Suppressor macrophage treated with lipopolysaccharide for 4 hours (primary cell): ENCODE measurements at places on chromosomes 2 and 18.

DNA sequence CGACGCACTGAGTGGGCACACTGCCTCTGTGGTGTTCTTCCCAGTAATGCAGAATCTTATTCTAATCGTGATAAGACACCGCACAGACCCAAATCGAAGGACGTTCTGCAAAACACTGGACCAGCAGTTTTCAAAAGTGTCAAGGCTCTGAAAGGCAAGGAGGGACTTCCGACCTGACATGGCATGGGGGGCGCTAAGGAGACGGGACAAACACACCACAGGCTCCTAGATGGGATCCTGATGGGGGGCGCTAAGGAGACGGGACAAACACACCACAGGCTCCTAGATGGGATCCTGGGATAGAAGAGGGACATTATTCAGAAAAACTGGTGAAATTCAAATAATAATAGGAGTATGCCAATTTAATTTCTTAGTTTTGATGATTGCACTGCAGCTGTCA is 191.4 kb downstream of the LDLRAD4 start:
- no peak for DNase-seq

- peak; percentile 15 for DNase-seq
These were observed 402.6 kb downstream of the ALK start for GRCh38 chr2:29518646-29519337.

DNA sequence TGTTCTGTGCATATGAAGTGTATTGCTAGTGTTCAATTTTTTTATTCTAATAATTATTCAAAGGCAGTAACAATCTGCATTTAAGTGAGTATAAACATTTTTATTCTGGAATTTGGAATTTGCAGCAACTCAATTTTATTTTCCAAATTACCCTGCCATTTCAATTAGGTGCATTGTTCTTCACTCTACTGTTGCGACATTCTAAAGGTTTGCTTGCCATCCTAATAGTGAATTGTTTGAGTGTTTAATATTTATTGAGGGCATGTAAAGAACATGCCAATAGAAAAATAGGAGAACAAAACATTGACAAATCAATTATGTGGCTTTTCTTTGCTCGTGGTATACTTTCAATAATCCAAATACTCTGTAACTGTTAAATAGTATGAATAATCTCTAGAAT is 18.0 kb downstream of the MEIS1 start:
- no peak for DNase-seq

- DNase-seq: peak; percentile 79
These were observed 49.9 kb upstream of the RTN4 start for GRCh38 chr2:55099878-55100820.

DNA sequence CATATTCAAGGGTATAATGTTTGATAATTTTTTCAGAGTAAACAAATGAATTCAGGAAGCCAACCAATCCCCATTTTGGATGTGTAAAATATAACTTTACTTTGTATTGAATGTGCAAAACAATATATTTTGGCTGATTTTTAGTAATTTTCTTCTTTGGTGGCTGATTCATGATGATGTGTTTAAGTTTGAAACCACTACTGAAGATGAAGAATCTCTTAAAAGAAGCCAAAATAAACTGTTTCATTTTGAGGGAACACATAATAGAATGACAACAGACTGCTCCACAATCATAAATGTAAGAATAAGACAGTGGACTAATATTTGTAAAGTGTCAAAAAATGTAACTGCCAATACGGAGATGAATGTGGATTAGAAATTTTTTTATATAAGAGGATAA is 52.5 kb upstream of the TRIM43 start:
- DNase-seq: no peak

GRCh38 chr2:229980431-229981184 is 58.3 kb downstream of the FBXO36 start:
- DNase-seq: peak; percentile 25

- no peak for DNase-seq
These were observed 4.3 kb downstream of the SEPTIN10 start for GRCh38 chr2:109609352-109610024.

DNA sequence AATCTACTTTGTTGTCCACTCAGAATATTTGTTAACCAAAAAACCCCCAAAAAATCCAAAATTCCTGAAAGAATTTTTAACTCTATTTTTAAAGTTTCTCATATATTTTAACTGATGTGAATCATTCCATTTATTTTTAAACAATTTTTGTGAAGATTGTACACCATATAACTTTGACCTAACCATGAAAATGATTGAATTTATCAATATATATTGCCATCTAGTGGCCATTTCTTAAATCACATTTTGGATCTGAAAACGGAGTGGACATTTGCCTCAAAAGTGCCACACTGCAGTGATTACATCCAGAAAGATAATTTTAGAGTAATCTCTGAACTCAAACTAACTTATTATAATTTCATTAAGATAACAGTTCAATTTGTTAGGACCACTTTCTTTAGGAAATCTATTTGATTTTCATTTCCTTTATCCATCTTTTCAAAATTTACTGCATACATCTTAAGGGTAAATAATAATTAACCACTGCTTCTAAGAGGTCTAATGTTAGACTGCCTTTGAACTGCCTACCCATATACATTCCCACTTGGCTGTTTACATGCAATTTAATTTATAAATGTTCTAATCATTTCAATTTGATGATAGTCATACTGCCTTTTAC is 71.1 kb downstream of the DSC3 start:
- DNase-seq: peak; percentile 64

DNA sequence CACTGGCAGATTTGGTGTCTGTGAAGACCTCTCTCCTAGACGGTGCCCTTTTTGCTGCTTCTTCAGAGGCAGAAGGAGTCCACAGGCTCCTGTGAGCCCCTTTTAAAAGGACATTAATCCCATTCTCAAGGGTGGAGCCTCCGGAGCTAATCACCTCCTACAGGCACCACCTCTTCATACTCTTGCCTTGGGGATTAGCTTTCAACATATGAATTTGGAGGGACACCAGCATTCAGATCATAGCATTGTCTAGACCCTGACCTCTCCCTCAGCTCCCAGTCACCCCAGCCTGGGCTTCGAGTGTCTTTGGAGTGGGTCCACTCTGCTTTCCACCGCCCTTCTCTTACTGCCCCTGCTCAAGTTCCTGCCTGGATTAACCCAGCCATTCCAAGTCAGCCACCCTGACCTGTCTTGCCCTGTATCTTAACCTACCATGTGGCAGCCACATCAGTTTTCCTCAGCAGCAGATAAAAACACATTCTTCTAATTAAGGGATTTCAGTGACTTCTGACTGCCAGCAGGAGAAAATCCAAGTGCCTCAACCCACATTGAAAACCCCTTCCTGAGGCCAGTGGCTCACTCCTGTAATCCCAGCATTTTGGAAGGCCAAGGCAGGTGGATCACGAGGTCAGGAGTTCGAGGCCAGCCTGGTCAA is 6.1 kb upstream of the NCL start:
- no peak for DNase-seq

- DNase-seq: no peak
These were observed 220.1 kb downstream of the IRS1 start for GRCh38 chr2:226579519-226579918.

- DNase-seq: no peak
These were observed 69.3 kb downstream of the MAPK4 start for GRCh38 chr18:50629148-50629631.

DNA sequence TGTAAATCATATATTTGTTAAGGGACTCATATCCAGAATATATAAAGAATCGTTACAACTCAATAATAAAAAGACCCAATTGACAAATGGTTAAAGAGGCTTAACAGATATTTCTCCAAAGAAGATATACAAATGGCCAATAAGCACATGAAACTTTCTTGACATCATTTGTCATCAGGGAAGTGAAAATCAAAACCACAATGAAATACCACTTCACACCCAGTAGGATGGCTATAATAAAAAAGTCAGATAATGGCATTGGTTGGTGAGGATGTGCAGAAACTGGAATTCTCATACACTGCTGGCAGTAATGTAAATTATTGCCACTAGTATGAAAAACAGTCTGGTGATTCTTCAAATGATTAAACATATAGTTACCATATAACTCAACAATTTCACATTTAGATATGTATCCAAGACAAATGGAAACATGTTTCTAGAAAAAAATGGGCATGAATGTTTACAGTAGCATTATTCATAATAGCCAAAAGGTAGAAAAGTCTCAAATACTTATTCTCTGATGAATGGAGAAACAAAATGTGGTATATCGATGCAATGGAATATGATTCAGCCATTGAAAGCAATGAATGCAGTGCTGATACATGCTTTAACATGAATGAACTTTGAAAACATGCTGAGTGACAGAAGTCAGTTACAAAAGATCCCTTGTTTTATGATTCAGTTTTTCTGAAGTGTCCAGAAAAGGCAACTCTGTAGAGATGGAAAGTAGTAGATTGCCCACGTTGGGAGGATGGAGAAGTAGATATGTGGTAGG is 304.6 kb upstream of the ZEB2 start:
- peak; percentile 63 for DNase-seq

DNA sequence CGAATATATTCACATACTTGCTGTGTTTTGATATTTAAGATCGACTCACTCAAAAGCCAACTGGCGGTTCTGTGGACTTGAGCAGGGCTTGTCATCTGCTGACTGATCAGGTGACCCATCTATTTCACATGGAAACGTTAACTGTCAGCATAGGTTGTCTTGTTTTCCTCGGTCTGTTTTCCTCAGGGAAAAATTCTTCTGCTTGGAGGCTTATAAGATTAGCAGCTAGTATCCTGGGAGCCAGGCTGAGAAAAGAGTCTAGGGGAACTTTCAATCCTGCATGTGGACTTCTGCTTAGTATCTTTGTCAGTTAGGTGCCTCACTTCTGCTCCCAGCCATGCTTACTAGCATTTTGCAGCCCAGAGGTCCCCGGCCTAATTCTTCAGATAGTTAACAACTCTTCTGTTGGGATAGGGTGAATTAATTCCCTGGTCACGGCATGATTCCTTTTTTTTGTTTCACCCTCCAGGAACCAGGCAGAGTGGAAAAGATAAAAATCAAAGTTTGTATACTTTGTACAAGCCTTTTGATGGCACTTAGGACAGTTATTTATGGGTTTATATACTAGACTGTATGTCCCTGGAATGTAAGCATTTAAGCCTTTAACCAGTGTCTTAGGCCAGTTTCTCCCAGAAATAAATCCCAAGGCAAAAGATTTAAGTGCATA is 226.0 kb downstream of the GULP1 start:
- DNase-seq: no peak

GRCh38 chr18:10995550-10995949 is 153.8 kb downstream of the PIEZO2 start:
- no peak for DNase-seq

GRCh38 chr2:67318031-67318430 is 79.1 kb upstream of the ETAA1 start:
- DNase-seq: no peak

- no peak for DNase-seq
These were observed 772.2 kb downstream of the SUCLG1 start for GRCh38 chr2:83686863-83687262.

DNA sequence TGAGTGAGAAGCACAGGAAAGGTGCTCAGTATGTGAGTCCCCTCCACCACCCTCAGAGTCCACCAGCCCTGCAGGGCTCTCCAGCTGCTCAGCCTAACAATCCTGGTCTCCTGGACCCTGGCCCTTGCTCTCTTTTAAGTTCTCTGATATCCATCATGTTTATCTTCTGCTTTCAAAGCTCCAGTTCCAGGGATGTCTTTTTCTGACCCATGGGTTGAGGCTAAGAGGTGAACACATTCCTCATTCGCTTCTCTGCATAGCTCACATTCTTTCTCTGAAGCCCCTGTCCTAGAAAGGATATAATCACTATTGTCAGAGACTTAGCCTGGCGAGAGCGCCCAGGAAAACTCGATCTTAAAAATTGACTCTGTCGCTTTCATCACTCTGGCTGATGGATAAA is 86.4 kb downstream of the ARL4C start:
- DNase-seq: no peak

GRCh38 chr2:68238955-68239822 is 13.1 kb downstream of the PPP3R1 start:
- no peak for DNase-seq

DNA sequence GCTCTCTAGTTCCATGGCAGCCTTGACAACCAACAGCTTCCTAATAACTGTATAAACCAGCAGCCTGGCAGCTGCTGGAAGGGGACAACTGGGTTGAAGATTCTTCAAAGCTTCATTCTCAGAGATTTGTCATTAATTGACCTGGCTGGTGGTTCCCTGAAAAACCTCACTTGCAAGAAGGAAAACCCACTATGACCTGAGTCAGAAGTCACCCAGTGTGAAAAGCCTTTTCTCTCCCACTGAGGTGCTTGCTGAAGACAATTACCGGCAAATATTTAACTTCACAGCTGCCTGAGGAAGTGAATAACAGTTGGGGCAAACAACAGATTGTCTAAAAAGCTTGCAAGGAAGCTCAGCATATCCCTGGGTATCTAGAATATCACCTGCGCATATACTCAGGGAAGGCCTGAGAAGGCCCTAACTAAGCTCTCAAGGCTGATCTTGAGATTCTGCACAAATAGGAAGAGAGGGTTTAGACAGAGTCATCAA is 49.9 kb downstream of the CRACDL start:
- no peak for DNase-seq

DNA sequence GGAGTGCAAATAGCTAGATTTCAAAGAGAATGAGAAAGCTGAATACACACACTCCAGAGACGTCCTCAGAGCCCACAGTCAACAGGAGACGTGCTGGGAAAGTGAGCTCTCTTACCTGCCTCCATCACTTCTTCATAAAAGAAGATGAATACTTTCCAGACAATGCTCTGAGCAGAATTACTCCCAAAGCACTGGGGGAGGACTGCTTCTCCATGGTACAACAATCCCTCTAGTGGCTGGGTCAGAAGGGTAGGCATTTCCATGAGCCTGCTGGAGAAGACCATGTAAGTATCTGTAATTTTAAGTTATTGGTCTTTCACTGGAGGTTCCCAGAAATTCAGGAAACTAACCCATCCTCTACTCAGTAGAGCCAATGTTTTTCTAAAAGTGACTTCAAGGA is 190.3 kb downstream of the RBM43 start:
- no peak for DNase-seq

- DNase-seq: no peak
These were observed 10.2 kb downstream of the LCLAT1 start for GRCh38 chr2:30457296-30457695.

GRCh38 chr18:811892-812375 is at the start of gene YES1:
Gene YES1, minus strand, starts transcription at chr18:812242. Its CDS starts 55,415 bp downstream, at chr18:756827.
- no peak for DNase-seq

DNA sequence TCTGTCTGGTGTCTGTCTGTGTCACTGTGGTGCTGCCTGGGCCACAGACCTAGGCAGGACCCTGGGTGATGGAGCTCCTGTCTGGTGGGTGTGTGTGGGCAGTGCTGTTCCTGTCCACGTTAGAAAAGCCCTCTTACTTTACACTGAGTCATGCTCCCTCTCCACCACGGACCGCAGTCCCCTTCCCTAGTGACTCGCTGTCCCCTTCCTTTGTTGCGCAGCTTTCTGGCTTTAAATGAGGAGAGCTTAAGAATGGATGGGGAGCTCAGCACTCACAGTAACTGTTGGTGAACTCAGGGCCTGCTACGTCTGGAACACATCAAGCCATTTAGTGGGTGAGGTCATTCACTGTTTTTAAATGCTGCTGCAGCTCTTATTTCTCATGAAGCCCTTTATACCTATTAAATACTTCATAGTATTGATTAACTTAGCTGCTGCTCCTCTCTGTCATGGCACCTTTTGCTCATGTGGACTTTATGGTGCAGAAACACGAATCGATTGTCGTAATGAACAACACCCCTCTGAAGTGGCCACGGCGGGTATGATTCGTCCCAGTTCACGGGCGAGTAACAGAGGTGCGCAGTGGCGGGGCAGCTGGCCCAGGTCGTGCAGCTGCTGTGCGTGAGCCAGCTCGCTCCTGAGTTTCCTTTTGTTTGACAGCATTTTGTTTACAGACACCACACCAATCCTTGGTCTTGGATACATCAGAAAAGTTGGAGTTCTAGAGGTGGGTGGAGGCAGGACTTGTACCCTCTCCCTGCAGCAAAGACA is 100.4 kb downstream of the LDLRAD4 start:
- DNase-seq: peak; percentile 48
